CD4-positive, alpha-beta T cell treated with Interferon gamma for 1 hour (primary cell): ENCODE measurements at places on chromosomes 6 and 20.

DNA sequence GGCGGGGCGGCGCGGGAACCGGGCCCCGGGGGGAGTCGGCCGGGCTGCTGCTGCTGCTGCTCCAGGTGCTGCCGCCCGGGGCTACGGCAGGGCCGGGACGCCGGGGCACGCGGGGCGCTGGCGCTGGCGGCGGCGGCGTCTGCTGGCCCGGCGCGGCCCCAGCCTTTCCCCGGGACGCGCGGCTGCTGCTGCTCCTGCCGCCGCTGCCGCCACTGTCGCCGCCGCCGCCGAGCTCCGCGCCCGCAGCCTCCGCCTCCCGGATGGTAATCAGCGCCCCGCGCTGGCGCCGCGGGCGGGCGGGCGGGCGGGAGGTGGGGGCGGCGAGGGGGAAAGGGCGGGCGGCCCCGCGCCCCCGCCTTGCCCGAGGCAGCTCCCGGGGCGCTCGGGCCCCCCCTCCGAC, 306 bp downstream of the EBF4 start:
- no peak for DNase-seq

DNA sequence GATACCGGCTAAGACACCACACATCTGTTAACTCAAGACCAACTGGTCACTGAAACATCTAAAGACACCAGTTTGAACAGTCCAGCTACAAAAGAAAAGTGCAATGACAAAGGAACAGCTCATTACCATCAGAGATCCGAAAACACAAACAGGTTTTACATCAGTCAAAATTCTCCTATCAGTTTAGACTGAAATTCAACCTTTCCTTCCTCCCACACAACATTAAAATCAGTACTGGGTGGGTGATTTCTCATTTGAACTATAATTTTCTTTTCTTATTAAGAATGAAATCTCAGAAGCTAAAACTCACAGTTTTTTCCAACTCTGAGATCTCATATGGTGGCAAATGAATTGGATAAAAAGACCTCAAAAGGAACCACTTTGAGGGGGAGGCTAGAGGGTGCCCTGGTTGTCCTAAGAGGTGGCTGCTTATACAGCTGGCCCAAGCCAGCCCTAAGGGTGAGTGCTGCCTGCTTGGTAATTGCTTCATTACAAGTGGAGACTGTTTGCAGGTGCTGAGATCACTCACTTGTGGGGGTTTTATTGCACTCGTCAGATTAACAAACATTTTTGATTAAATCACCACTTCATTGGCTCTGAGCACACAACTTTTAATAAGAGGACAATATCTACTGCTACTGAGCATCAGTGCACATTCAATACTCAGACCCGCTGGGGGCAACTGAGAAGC, 4.3 kb downstream of the CCDC167 start:
- no peak for DNase-seq

- DNase-seq = no peak
These were observed 43.7 kb downstream of the GRM4 start for GRCh38 chr6:34102099-34102656.

- no peak for DNase-seq
These were observed 14.9 kb downstream of the PTK7 start for GRCh38 chr6:43091020-43091419.

DNA sequence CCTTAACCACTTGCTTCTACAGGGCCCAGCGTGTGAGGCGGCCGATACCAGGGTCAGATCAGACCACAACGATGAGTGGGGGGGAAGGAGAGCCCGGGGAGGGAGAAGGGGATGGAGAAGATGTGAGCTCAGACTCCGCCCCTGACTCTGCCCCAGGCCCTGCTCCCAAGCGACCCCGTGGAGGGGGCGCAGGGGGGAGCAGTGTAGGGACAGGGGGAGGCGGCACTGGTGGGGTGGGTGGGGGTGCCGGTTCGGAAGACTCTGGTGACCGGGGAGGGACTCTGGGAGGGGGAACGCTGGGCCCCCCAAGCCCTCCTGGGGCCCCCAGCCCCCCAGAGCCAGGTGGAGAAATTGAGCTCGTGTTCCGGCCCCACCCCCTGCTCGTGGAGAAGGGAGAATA, 2.8 kb downstream of the RING1 start:
- DNase-seq = no peak

DNA sequence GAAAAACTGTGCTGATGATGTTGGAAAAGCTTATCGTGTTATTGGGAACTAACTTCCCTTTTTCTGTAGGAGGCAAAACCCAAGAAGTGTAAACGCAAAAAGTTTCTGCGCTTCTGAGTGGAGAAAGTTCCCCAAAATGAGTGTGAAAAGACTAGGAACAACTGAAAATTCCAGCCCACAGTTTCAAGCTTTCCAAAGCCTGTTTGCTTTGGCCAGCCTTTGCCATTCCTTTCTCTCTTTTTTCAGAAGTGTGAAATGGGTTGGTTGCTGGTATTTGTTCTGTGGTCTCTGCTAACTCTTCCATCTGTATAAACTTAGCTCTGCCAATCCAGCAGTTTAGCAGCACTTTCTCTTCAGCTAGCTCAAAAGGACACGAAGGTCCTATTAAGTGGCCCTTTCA, 491.3 kb downstream of the MAFB start:
- no peak for DNase-seq

DNA sequence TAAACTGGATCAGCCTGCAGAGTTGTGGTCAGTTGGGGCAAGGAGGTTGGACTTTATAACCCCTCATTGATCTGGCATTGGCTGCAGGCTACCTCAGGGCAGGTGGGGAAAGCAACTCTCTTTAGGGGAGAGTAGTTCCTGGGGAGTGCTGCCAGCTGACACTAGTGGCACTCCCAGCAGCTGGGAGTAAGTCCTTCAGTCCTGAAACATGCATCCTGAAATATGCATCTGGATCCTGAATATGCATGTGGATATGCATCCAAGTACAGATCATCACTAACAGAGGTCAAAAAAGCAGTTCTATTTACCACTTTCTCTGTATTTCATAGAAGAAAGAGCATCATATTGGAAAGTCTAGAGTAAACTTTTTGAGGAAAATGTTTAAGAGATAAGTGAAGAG, 350.8 kb downstream of the EPM2A start:
- DNase-seq = no peak

GRCh38 chr6:106300944-106301343, 24.6 kb downstream of the ATG5 start:
- DNase-seq = no peak

DNA sequence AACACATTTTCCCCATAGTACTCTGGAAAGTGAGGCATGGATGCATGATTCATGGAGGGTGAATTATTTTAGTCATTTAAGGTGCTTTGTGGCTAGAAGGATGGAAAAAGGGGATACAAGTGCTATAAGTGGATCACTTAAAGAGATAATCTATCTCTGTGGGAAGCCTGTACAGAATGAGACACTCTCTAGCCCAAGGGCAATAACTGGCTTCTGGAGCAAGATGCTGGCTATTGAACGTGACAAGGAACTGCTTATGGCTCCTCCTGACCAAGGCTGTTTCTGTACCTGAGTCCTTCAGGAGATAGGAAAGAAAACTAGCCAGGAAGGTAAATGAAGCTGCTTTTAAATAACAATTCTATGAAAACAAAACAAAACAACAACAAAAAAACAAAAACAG, 590.7 kb downstream of the EYS start:
- no peak for DNase-seq

- no peak for DNase-seq
These were observed 33.8 kb upstream of the ZFAND3 start for GRCh38 chr6:37785663-37786270.

DNA sequence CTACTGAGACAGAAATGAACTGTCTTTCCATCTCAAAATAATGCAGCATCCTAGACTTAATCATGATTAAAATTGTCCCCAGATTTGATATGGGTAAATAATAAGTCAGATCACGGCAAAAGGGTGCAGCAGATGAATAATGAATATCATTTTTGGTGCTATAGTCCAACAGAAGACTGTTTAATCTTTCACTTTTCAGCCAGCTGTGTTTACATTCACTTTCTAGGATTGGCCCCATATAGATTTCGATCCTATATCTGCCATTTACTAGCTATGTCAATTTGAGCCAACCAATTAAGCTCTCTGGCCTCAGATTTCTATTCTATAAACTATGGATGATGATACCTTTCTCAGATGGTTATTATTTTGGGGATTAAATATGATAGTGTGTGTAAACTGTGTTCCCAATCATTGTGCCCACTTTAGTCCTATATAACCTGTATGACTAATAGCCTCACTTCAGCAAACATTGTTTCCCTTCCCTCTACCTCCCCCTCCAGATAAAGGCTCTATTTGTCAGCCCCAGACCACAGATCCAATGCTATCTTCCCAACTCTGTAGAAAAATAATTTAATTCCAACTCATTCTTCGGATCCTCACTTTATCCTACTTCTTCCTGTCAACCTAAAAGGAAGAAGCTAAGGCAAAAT, 53.6 kb upstream of the NT5E start:
- no peak for DNase-seq
